Stimulated activated CD8-positive, alpha-beta memory T cell treated with anti-CD3 and anti-CD28 coated beads, Interleukin-4, amount 100 ng/mL, for 1 hour (primary cell): ENCODE measurements at places on chromosomes 12 and 14.

- DNase-seq: no peak
These were observed 762.4 kb downstream of the SLC6A15 start for GRCh38 chr12:84150201-84150600.

DNA sequence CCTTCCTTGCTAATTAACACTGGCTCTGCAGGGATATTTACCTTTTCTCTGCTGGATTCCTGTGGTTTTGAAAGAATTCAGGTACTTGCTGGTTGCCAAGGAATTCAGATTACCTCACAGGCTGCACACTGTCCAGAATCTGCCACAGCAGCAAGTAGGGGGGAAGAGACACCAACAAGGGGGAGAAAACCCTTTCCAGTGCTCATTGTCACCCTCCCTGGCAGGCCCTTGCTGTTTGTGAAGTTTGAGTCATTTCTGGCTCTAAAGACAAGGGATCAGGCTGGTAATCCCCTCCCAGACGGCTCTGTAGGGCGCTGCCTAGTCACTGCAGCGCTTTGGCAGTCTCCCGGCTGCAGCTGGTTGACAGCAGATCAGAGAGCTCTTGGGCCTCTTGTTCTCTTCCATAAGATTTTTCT, 50.8 kb downstream of the TTLL5 start:
- no peak for DNase-seq

DNA sequence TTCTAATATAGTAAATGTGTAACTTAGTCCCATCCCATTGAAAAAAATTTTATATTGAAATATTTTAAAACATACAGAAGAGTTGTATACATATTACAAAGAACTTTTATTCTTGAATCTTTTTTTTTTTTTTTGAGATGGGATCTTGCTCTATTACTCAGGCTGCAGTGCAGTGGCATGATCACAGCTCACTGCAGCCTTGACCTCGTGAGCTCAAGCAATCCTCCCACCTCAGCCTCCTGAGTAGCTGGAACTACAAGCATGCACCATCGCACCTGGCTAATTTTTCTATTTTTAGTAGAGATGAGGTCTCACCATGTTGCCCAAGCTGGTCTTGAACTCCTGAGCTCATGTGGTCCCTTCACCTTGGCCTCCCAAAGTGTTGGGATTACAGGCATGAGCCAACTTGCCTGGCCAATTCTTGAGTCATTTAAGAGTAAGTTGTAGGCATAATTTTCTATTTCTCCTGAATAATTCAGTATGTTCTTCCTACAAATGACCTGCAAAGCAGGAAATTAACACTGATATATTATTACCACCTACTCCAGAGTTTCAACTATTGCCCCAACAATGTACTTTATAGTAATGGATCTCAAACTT, 153.0 kb upstream of the BMP4 start:
- DNase-seq: no peak

- no peak for DNase-seq
These were observed 84.5 kb upstream of the EGLN3 start for GRCh38 chr14:34035177-34035933.

DNA sequence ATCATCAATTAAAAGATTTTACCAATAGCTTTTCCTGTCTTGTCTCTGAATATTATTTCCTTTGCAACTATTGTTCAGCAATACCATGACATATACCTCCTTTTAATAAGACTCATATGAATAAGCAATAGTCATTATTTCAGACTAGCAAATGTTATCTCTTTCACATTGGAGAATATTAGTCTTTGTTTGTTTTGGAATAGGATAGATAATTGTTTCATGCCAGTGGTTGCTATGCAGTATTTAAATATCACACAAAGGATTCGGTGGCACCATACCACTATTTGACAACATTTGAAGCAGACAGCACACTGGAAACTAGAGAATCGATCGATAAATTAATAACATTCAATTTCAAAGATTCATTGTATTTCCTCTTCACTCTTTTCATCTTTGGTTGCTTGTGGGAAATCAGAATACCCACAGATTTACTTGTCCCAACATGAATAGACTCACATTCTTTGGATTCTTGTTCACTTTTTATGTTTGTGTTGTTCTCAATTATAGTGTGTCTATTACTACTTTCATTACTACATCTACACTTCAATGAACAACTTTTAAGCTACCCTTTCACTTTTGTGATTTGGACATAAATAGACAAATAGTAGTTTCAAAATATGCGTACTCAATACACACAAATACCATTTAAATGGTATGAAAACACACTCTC, 42.7 kb upstream of the TBPL2 start:
- DNase-seq: no peak

- no peak for DNase-seq
These were observed 536.8 kb upstream of the ATP2B1 start for GRCh38 chr12:90245391-90245790.

- DNase-seq: no peak
These were observed 219.1 kb downstream of the RBM19 start for GRCh38 chr12:113747017-113747416.

DNA sequence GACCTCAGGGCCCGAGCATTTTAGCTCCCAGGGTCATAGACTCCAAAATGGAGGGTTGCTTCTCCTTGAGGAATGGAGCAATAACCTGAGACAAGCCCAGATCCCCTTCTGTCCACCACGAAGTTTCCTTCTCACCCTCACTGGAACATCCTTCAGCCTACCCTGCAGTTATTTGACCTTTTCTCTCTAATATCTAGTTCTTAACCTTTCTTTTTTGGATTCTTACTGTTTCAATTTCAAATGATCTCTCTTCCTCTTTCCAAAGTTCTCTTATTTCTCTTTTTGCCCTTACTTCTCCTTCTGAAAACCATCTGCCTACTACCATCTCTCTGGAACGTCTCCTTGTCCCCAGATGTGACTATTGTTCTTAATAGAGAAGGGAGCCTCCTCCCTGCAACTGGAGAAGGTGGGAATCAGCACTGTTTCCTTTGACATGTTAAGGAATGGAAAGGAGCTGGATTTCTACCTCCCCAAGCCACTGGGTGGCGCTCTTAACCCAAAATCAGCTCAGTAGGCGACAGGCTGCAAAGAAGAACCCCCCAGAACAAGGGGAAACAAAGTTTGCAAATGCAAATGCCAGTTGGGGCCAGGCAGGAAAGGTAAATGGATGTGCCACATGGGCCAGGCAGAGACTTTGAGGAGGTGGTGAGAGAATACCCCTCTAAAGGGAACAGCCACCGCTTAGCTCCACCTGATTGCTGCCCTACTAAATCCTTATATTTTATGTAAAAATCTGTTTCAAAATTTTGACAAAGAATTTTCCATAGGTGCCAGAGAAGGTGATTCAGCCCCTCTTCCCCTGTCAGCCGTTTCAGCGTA, 22.4 kb upstream of the PDE1B start:
- no peak for DNase-seq

DNA sequence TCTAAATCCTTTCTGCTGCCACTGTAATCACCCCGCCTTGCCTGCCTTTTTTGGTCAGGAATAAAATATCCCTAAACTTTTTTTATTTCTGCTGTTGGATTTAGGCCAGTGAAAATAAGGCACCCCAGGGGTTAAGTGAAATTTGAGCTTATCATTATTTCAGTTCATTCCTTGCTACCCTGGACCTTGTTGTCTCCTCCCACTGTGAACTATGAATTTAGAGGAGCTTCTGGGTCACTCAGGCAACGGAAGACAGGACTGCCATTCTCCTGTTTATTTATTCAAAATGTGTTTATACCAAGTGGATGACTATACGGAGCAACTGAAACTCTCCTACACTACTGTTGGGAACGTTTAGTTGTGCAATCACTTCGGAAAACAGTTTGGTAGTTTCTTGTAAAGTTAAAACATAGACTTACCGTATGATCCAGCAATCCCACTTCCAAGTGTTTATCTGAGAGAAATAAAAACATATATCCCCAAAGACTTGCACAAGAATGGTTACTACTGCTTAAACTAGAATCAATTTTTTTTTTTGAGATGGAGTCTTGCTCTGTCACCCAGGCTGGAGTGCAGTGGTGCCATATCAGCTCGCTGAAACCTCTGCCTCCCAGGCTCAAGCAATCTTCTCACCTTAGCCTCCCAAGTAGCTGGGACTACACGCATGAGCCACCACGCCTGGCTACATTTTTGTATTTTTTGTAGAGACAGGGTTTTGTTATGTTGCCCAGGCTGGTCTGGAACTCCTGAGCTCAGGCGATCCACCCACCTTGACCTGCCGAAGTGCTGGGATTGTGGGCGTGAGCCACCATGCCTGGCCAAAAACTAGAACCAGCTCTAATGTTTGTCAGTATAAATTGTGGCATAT, 2.3 kb upstream of the TRAFD1 start:
- DNase-seq: no peak

- no peak for DNase-seq
These were observed 390 bp downstream of the JKAMP start for GRCh38 chr14:59484639-59485175.

DNA sequence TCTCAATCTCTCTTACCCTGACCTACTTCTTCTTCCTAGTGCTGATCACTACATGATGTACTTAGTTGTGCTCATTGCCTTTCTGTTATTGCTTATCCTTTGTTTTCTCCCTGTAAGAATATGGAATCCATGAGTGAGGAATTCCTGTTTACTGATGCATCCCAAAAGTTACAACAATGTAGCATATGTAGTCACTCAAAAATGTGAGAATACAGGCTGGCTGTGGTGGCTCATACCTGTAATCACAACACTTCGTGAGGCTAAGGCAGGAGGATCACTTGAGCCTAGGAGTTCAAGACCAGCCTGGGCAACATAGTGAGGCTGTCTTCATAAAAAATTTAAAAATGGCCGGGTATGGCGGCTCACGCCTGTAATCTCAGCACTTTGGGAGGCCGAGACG, 8.0 kb upstream of the WDR20 start:
- DNase-seq: no peak
